ENCODE measurements at places on chromosomes 7 and 10. TPM values are rescaled to one million over a fixed set of nuclear protein-coding genes. Genes with fewer than 3 reads are reported as not detected.
A peak's percentile ranks its signal among the peaks of the same experiment; 100 is the strongest.

Gene CALCR
- 0.20 TPM for total RNA-seq

Gene PDE1C
- total RNA-seq: 54.6 TPM

Gene CYP2C19
- total RNA-seq: 0.12 TPM

Gene SYNPO2L
- total RNA-seq: not detected

Gene PAPSS2
- 61.5 TPM for total RNA-seq

Gene EGR2
- total RNA-seq: 17.8 TPM

DNA sequence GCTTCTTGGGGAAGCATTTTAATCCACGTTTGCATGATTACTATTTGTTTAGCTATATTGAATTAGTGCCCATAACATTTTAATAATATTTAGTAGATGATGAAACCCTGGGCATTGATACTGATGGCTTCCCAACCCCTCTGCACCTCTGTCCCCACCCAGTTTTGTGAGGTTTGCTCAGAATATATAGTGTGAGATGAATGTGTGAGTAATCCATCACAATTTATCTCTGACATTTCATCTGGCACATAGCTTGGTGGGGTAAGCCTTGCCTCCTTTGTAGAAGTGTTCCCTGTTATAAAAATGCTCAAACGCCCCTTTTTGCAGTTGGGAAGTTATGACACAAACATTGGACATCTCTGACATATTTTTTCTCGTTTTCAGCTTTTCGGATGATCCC lies 104.2 kb downstream of the WNT2 start:
- peaks cover 47% of the 10 kb centered on the region for H3K4me1 ChIP-seq
- DNase-seq: no peak
- H3K36me3 ChIP-seq: peaks cover 33% of the 10 kb centered on the region
- peak overlapping the region; percentile 70 for H3K27ac ChIP-seq

GRCh38 chr7:117364339-117365080 lies 41.7 kb upstream of the WNT2 start:
- no peak for DNase-seq
- no peaks in the 10 kb centered on the region for H3K4me1 ChIP-seq
- no peak overlapping the region for H3K4me3 ChIP-seq
- peaks cover 1% of the 10 kb centered on the region for H3K36me3 ChIP-seq
- peaks cover 12% of the 10 kb centered on the region for H3K27me3 ChIP-seq

Gene RPEL1
- not detected for total RNA-seq

Gene CTAGE4
- total RNA-seq: not detected

DNA sequence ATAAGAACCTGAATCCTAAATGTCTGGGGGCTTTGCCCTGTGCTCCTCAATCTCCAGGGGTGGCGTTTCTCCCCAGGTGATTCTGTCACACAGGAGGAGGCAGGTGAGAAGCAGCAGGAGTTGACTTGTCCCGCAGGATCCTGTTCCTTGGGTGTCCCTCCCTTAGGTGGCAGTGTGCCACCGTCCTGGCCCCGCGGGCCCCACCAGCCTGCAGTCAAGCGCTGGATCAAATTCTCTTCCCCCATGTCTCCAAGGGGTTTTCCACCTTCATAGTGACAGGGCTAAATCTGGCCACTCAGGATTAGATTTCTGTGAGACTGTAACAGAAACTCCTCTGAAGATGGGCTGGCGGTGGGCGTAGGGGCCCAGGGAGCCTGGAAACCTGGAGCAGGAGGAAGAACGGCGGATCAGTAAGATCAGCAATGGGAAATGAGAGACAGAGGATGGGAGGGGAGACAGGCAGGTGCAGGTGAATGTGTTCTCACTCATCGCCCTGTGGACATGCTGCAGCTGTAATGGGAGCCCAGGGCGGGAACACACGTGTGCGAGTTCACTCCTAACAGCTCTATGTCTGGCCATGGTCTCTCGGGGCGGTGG lies 329.2 kb upstream of the COBL start:
- H3K4me3 ChIP-seq: no peak overlapping the region
- H3K27me3 ChIP-seq: no peaks in the 10 kb centered on the region

- H3K4me3 ChIP-seq: peak overlapping the region; percentile 48
- H3K4me1 ChIP-seq: peaks cover 62% of the 10 kb centered on the region
- H3K36me3 ChIP-seq: no peaks in the 10 kb centered on the region
- H3K27ac ChIP-seq: peak overlapping the region; percentile 97
- H3K27me3 ChIP-seq: no peaks in the 10 kb centered on the region
- peak; percentile 68 for DNase-seq
Measured at GRCh38 chr10:72242675-72243074, 26.6 kb upstream of the ASCC1 start.

Gene GPRIN2
- total RNA-seq: 5.7 TPM

- no peak overlapping the region for H3K4me3 ChIP-seq
- H3K4me1 ChIP-seq: peaks cover 8% of the 10 kb centered on the region
- DNase-seq: no peak
- H3K27me3 ChIP-seq: peaks cover 3% of the 10 kb centered on the region
Measured at GRCh38 chr10:102384606-102385429, 10.7 kb upstream of the NFKB2 start.

- no peak for DNase-seq
- H3K27me3 ChIP-seq: peaks cover 14% of the 10 kb centered on the region
- no peaks in the 10 kb centered on the region for H3K4me1 ChIP-seq
Measured at GRCh38 chr7:159191236-159191635, 46.6 kb upstream of the VIPR2 start.

GRCh38 chr7:100008525-100008924 lies 6.9 kb upstream of the ZKSCAN1 start:
- peak; percentile 22 for DNase-seq
- no peak overlapping the region for H3K4me3 ChIP-seq
- no peaks in the 10 kb centered on the region for H3K36me3 ChIP-seq
- peaks cover 7% of the 10 kb centered on the region for H3K27me3 ChIP-seq
- H3K27ac ChIP-seq: no peak overlapping the region

DNA sequence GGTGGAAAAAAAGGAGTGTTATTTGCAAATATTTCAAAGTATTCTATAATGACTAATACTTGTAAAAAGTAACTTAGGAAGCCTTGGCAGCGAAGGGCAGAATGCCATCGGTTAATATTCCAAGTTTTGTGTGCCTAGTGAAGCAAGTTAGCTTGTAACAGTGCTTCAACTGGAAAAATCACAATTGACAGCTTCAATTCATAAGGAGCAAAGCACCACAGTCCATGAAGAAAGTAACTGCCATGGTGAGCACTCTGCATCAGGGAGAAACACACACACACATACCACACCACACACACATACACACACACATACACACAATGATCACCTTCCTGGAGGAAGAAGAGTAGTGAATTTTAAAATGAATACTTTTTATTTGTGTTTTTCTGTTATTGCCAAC lies 298.3 kb downstream of the CNTNAP2 start:
- peaks cover 2% of the 10 kb centered on the region for H3K27me3 ChIP-seq
- H3K36me3 ChIP-seq: no peaks in the 10 kb centered on the region
- H3K27ac ChIP-seq: no peak overlapping the region
- DNase-seq: no peak

Gene CHN2
- total RNA-seq: 0.56 TPM

GRCh38 chr7:33692956-33693355 lies 212.4 kb upstream of the BMPER start:
- peaks cover 8% of the 10 kb centered on the region for H3K36me3 ChIP-seq
- H3K4me3 ChIP-seq: no peak overlapping the region
- H3K27ac ChIP-seq: peak overlapping the region; percentile 85

Gene SLC13A1
- not detected for total RNA-seq

- no peak for DNase-seq
- H3K36me3 ChIP-seq: peaks cover 2% of the 10 kb centered on the region
- H3K4me1 ChIP-seq: peaks cover 9% of the 10 kb centered on the region
- H3K4me3 ChIP-seq: no peak overlapping the region
- peaks cover 57% of the 10 kb centered on the region for H3K27me3 ChIP-seq
- H3K27ac ChIP-seq: no peak overlapping the region
Measured at GRCh38 chr7:39838326-39838725, 111.7 kb upstream of the CDK13 start.

GRCh38 chr10:98408799-98409198 lies 6.2 kb downstream of the PYROXD2 start:
- no peaks in the 10 kb centered on the region for H3K36me3 ChIP-seq
- H3K27ac ChIP-seq: no peak overlapping the region
- no peak overlapping the region for H3K4me3 ChIP-seq
- no peaks in the 10 kb centered on the region for H3K27me3 ChIP-seq
- DNase-seq: no peak

Gene AUTS2
- total RNA-seq: 40.8 TPM

Measured in chondrocyte (in vitro differentiated cells).